ENCODE measurements at places on chromosomes 12 and 14. TPM values are rescaled to one million over a fixed set of nuclear protein-coding genes. Genes with fewer than 3 reads are reported as not detected.

The FAM177A1 gene
- 199 TPM for total RNA-seq

The KRT71 gene
- not detected for total RNA-seq

The MAP3K9 gene
- 12.4 TPM for total RNA-seq

The MLEC gene
- 278 TPM for total RNA-seq

The HPD gene
- 0.42 TPM for total RNA-seq

The OTUB2 gene
- total RNA-seq: 4.7 TPM

The CEP290 gene
- 8.5 TPM for total RNA-seq

The SERPINA5 gene
- total RNA-seq: 0.46 TPM

The SYNDIG1L gene
- not detected for total RNA-seq

The SYCP3 gene
- total RNA-seq: 0.20 TPM

The KIF5A gene
- total RNA-seq: 1.3 TPM

The LBHD2 gene
- not detected for total RNA-seq

The CMKLR1 gene
- 2.5 TPM for total RNA-seq

The PTPRQ gene
- not detected for total RNA-seq

The DCN gene
- 315 TPM for total RNA-seq

The AMIGO2 gene
- total RNA-seq: 9.6 TPM

The MYF5 gene
- not detected for total RNA-seq

- no peak for DNase-seq
Measured at GRCh38 chr12:21906919-21907493, 34.2 kb downstream of the ABCC9 start.

DNA sequence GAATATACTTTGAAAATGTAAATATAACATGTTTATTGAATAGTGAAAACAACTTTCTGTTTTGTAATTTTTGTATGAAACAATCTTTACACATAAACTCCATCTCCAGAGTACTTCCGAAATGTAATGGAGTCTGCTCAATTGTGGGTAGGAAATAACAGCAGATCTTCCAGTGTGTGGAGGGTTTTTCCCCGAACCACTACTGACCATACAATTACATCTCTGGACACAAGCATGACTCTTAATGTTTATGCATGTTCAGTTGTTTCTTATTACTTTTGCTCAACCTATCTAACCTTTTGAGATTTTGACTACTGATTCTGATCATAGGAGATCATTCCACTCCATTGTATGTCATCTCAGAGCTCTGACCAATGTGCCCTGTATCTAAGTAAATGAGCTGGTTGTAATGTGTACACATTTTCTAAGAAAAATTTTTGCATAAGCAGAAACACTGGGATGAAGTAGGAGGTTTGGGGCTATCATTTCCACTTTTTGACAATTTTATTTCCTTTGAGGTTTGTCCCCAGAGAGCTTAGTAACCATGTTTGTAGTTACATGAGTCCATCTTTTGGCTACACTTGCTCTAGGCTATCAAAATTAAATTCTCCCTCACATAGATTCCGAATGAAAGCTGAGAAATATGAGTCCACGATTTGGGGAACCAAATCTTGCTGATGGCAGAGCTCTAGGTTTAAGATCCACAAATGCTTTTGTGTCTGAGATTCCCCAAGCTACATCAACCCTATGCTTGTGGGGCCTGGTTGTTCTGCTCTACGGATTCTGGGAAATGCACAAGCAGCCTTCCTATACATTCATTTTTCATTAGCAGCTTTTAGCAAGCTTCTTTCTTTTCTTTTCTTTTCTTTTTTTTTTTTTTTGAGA, 21.4 kb upstream of the CLEC4D start:
- no peak for DNase-seq

DNA sequence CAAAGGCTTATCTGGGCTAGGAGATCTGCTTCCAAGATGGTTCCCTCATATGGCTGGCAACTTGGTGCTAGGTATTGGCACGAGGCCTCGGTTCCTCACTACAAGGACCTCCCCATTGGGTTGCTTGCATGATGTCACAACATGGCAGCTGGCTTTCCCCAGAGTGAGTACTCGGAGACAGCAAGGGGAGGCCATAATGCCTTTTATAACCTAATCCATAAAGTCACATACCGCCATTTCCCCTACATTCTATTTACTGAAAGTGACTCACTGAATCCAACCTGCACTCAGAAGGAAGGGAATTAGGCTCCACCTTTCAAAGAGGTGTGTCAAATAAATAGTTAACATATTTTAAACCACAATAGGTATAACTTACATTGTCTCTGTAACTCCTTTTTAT, 130.9 kb downstream of the SAMD4A start:
- DNase-seq: no peak

DNA sequence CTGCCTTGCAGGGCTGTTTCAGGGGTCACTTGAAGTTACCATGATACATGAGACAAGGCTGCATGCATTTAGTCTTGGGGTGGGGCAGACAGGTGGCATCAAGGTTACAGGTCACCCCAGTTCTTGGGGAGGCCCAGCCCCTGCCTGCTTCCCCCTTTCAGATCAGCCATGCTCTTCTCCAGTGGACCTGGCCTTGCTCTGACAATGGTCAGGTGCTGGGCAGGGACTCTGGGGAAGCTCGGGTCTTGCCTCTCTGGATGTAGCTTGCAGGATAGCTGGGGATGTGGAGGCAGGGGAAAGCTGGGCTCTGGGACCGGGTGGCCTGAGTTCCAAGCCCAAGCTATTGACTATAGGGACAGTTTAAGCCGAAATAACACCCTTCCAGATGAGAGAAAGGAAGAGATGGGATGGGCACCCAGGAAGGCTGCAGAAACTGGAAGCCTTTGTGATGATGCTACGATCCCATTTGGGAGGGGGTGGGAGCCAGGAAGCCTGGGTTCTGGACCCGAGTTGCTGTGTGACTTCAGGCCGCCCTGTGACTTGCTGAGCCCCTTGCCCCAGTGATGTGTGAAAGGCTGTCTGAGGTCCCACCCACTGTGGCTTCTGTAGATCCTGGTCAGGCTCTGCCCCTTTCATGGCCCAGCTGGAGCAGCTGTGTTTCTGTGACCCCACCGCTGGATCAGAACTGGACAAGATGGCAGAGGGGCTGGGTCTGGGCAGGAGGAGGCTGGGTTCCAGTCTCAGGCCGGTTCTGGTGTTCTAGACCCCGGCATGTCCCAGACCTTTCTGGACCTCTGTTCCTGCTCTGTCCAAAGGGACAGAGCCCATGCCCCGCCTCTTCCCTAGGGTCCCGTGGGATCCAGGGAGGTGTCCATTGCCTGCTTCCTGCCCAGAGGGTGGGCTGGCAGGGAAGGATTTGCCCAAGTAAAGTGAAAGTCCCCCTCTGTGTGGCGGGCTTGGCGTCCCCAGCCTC, 2.1 kb downstream of the TNFAIP2 start:
- DNase-seq: no peak

- no peak for DNase-seq
Measured at GRCh38 chr14:24122416-24122815, 7.7 kb upstream of the NRL start.

GRCh38 chr14:62897771-62898170, 147.5 kb downstream of the KCNH5 start:
- no peak for DNase-seq

GRCh38 chr12:50222275-50222783, 55.2 kb upstream of the CERS5 start:
- DNase-seq: peak; percentile 58

DNA sequence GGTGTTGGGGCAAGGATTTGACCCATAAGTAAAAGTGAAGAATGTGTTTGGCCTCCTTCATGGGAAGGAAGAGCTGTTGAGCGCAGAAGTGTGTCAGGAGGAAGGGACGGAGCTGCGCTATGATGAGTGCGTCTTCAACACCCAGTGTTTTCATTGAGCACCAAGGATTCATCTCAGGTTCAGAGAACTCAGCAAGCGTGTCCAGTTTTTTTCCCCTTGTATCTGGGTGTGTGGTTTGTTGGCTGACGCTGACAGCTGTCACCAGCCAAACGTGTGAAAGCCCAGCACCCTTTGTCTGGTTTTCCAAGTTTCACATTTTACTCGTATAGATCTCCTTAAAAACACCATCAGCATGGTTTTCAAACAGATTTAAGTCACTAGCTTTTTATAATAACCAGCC, 12.3 kb downstream of the EP400 start:
- DNase-seq: no peak

DNA sequence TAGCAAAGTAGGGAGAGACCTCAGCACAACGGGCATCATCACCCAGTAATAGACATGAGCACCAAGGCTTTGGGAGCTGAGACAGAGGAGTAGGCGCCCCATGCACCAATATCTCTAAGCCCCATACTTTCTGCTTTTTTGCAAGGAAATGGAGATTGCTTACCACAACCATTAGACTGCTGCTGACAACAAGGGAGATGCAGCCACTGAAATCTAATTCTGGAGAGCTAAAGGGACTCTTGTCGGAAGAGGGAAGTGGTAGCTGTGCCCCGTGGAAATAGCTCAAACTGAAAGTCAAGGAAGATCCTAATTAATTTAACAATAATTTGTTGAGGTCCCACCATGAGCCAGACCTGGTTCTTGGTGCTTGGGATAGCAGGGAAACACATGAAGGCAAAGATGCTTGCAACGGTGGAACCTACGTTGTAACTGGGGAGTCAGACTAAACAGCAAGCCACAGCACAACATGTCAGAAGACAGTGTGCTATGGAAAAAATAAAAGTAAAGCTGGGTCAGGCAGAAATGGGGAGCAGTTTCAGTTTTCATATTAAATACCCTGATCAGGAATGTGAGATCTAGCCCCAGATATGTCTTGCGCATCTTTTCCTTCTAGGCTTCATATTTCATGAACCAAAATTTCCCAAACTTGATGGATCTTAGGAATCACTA, 1131.0 kb downstream of the BCL11B start:
- no peak for DNase-seq

GRCh38 chr12:67222302-67222701, 46.9 kb upstream of the CAND1 start:
- no peak for DNase-seq

DNA sequence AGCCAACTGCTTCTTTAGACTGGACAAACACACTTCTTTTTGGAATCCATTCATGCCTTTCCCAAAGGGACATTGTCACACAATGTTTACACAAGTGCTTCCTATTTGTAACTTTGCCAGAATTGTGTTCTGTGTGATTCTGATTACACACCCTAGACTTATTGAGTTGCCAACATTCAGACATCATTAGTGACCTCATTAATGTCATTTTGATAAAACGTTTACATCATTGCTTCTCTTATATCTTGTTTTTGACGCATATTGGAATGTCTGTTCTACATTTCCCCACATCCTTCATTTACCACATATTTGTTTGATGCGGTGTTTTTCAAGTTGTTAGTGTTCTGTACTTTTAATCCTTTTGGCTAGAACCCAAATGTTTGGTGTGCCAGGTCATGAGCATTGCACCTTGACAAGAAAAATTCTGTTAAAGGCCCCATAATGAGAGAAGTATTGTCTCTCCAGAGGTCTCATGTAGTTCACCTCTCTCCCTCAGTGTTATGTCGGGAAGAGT, 305.5 kb downstream of the AEBP2 start:
- DNase-seq: no peak

- peak; percentile 64 for DNase-seq
Measured at GRCh38 chr14:61860294-61860918, 98.2 kb downstream of the SNAPC1 start.

DNA sequence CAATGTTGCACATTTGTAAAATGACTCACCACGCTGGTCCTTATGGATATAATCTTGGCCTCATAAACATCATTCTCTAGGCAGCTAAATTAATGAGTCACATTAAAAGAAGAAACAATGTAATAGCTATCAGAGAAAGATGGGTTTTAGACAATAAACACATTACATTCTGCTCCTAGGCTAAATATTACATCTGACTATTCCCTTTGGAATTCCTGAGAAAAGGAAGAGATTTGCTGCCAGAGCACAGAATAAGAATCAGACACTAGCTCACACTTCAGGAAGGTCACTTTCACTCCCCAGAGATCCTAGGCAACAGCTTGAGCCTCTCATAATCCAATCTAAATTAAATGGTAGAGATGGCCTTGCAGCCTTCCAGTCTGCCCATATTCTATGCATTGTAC, 218.2 kb downstream of the PTPRO start:
- no peak for DNase-seq

- no peak for DNase-seq
Measured at GRCh38 chr12:85036733-85037132, 582 bp downstream of the LRRIQ1 start.

- DNase-seq: peak; percentile 77
Measured at GRCh38 chr12:54431911-54432814, 13.1 kb upstream of the ITGA5 start.

DNA sequence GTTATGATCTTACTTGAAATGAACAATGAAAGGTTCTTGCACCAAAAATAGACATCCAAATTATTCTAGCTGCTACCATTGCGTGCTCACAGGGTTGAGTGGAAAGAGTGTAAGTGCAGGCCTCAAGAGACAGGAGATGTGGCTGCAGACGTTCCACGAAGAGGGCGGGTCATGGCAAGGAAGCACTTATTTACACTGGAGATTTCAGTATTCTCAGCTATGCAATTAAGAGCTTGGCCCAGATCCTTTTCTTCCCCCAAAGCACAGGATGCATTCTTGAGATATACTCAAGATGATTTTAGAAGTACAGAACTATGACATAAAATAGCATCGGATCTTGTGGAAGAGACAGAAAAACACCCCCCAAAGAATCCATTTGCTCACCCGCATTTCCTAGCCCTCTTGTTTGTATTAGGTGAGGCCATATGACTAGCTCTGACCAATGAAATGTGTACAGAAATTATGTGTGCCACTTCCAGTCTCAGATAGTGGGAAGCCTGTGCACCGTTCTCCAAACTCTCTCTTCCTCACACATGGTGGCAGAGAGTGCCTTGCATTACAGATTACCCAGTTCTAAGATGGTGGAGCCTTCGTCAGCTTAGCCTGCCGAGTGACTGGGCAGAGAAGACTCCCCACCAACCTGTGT, 261.4 kb downstream of the TTC8 start:
- DNase-seq: no peak

- no peak for DNase-seq
Measured at GRCh38 chr14:74934476-74935359, 11.7 kb upstream of the RPS6KL1 start.

DNA sequence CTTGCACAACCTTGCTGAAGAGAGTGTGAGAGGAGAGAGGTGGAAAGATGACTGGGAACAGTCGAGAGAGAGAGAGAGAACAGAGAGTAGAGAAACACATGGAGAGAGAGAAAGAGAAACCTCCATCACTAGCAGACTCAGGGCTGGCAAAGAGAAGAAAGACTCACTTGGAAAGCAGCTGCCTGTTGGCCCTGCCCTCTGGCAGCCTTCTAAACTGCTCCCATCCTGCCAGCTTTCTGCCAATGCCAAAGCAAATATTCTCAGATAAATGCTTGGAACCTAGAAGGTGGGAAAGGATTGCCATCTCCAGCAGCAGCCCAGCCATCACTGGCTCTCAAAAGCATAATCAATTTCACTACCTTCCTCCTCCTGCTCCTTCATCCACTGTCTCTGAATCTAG, 107.9 kb upstream of the WSCD2 start:
- no peak for DNase-seq

DNA sequence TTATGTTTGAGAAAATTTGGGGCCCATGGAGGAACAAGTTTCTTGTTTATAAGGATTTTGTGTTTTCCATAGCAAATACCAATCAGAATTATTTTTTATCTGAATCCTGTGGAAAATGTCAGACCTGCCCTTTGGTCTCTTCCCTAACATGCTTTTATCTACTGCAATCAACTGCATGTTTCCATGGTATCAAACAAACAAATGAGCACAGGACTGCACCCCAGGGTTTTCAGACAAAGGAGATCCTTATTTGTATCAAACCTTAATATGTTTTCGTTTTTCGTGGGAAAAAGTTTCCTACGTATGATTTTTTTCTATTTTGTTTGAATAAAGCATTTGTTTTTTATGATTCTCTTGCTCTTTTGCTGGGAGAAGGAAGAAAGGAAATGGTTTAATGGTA, 91.1 kb downstream of the GPR135 start:
- DNase-seq: no peak

GRCh38 chr12:100473050-100473715, 483 bp upstream of the NR1H4 start:
- no peak for DNase-seq
